Spinal cord (tissue), 10 donors: ENCODE measurements at places on chromosomes 6 and 20. TPM values are rescaled to one million over a fixed set of nuclear protein-coding genes. Genes with fewer than 3 reads are reported as not detected.
A peak's percentile ranks its signal among the peaks of the same experiment; 100 is the strongest.

GRCh38 chr20:37611852-37612251 is 82.0 kb upstream of the CTNNBL1 start:
- no peak overlapping the region for H3K27ac ChIP-seq
- no peak overlapping the region for H3K4me3 ChIP-seq
- DNase-seq = no peak
- no peaks in the 10 kb centered on the region for H3K4me1 ChIP-seq

Gene BIRC7
- polyA plus RNA-seq = 0.69 TPM

- peaks cover 49% of the 10 kb centered on the region for H3K4me1 ChIP-seq
- H3K27ac ChIP-seq = peak overlapping the region; percentile 57
- H3K27me3 ChIP-seq = no peaks in the 10 kb centered on the region
- DNase-seq = no peak
- H3K36me3 ChIP-seq = peaks cover 8% of the 10 kb centered on the region
- no peak overlapping the region for H3K4me3 ChIP-seq
These were observed 67.6 kb downstream of the FYN start for GRCh38 chr6:111805511-111806164.

DNA sequence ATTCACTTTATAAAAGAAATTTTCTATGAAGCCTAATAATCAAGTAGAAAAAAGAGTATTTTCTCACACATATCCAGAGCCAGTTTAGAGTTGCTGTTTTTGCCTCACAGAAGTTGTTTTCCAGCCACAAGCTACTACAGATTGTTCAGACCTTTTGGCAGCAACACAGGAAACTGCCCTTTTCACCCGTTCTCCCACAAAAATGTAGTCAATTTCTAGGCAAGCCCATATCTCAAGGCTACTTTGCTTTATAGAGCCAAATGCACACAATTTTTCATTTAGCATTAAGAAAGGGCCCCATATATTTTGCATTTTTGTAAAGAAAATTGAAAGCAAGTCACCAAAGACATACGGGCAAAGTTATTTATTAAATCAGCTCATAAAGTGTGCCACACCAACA is 49.5 kb downstream of the EPB41L2 start:
- no peaks in the 10 kb centered on the region for H3K36me3 ChIP-seq
- H3K4me1 ChIP-seq = no peaks in the 10 kb centered on the region
- no peaks in the 10 kb centered on the region for H3K27me3 ChIP-seq
